ENCODE measurements at places on chromosomes 11 and 22.

GRCh38 chr11:12802418-12803085 lies 128.3 kb downstream of the TEAD1 start:
- no peak for DNase-seq

GRCh38 chr22:37970864-37971263 lies 13.5 kb downstream of the SOX10 start:
- DNase-seq: no peak

GRCh38 chr11:118628432-118628831 lies 21.0 kb downstream of the PHLDB1 start:
- DNase-seq: no peak

GRCh38 chr22:47295226-47295901 lies 532.9 kb downstream of the TBC1D22A start:
- no peak for DNase-seq

DNA sequence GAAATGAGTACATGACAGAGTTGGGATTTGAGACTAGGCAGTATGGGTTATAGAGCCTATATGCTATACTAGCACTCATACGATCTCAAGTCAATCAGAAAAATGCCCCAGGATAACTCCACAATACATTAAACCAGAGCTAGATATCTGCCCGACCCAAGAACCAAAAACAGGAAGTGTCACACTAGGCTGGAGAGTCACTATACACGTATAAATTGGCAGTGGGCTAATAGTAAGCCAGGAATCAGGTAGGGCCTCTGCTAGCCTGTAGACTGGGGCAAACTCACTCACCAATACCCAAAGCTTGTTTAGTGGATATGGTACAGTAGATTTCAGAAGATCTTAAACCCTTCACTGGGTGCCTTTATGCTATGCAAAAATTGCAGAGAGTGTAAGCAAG lies 16.2 kb upstream of the EIF4G2 start:
- no peak for DNase-seq

GRCh38 chr11:127066401-127067090 lies 66.0 kb upstream of the KIRREL3 start:
- DNase-seq: no peak

DNA sequence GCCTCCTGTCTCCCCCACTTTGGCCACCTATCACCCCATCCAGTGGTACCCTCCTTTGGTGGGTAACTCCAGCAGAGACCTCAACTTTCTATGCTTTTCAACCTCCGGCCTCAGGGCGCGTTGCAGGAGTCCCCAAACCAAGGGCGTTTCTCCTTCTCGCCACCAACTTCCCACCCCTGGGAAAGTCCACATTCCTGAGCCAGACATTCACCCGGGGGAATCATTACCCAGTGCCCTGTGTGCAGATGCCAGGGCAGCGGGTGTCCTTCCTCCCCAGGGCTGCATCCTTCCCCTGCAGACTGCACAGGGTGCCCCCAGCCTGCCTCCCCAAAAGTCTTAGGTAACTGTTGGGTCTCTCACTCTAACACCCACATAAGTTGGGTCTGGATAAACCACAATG lies 26.4 kb downstream of the MYEOV start:
- DNase-seq: no peak

GRCh38 chr22:34804604-34805003 lies 261.4 kb upstream of the ISX start:
- DNase-seq: no peak

GRCh38 chr22:50691521-50691920 lies 18.9 kb downstream of the SHANK3 start:
- DNase-seq: no peak

DNA sequence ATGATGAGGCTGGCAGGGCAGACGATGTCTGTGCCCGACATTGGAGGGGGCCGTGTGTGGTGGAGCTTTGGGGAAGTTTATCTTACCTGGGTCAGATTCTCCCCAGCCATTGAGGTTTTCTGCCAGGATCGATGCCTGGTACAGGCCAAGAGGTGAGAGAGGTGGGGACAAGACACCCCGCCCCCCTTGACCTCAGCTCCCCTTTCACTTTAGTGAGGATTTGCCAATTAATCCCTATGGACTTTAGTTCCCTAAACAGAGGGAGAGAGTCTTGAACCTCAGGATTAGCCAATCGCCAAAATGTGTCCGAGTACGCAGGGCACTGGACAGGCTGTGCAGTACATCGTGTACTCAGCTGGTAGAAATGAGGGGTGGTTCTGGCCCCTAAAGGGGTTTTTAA lies 541 bp downstream of the HORMAD2 start:
- no peak for DNase-seq

DNA sequence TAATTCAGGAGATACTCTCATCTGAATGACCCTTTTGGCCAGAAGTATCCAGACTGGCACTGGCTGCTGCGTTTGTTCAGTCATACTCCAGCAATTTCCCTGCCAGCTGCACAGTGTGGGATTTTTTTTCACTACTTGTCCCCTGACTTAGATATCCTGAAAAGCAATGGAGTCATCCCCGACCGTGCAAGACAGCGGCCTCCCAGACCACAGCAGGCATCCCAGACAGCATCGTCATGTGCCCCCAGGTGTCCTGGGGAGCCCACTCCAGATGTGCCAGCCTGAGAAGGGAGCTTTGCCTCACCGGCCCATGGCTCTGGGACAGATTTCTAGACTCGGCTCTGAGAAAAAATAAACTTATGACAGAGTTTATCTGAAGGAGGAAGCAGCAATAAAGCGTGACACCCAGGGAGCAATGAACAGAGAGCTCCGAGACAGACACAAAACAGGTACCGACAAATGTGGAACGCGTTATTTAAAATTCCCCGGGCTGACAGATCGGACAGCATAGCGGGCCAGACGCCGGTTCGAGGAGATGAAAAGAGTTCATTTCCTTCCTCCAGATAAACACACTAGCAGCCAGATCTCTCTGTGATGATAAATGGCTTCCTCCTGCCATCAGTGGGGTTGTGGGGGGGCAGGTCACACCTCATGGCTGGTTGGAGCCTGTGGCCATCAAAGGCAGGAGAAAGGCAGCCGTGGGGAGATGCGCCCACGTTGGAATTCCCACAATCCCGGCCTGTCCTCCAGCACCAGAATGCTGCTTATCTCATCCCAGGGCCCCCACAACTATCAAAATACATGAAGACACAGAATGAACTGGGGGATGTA lies 106.4 kb upstream of the FGF3 start:
- DNase-seq: no peak

DNA sequence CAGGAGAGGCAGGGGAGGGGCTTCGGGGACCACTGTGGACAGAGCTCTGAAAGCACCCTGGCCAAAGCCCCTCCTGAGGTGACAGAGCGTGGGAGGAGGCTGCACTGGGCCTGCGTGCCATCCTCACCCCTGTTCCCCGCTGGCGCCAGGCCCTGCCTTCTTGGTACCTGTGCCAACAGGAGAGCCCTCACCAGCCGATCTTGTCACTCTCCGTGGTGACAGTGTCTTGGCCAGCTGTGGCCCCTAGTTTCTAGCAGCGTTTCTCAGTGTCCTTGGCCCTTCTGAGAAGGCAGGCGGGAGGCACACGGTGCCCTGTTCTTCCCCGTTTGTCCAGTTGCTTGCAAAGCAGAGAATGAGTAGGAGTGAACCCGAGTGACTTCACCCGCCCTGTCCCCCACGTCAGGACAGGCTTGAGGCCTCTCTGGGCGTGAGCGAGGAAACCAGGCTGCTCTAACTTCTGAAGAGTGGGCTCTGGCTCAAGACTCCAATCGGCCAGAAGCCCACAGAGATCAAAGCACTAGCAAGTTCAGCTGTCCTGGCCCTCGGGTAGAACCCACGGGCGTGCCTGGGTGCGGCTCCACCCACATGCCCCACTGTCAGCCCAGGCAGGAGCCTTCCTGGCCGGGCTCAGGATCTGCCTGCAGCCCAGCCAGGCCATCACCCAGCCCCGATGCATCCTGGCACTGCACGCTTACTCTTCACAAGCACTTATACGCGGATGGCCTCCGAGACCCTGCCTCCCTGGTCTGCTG lies 60.2 kb upstream of the EMID1 start:
- DNase-seq: no peak

- no peak for DNase-seq
These were observed 80.7 kb downstream of the PKNOX2 start for GRCh38 chr11:125245299-125245698.

- DNase-seq: no peak
These were observed 18.4 kb downstream of the SELENOO start for GRCh38 chr22:50218996-50219727.

DNA sequence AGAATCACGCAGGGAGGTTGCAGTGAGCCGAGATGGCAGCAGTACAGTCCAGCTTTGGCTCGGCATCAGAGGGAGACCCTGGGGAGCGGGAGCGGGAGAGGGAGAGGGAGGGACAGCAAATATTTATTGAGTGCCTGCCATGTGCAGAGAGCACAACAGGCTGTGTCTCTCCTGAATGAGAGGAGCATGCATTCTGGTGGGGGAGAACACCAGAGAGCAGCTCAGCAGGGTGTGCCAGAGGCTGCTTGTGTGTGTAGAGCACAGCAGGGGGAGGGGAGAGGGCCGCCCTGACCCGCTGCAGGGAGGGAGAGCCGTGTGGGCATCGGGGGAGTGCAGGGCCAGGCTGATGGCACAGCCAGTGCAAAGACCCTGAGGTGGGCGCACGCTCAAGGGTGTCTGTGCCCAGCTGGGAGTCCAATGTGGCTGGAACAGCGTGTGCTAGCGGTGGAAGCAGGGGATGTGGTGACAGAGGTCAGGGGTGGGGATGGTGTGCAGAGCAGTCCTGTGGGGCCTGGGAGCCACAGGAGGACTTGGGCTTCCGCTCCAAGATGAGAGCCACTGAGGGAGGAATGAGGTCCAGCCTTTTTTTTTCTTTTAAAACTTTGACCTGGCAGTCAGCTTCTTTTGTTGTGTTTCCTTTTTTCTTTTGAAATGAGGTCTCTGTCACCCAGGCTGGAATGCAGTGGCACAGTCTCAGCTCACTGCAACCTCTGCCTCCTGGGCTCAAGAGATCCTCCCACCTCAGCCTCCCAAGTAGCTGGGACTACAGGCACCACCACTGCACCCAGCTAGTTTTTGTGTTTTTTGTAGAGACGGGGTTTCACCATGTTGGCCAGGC lies 12.0 kb downstream of the PPIL2 start:
- no peak for DNase-seq

DNA sequence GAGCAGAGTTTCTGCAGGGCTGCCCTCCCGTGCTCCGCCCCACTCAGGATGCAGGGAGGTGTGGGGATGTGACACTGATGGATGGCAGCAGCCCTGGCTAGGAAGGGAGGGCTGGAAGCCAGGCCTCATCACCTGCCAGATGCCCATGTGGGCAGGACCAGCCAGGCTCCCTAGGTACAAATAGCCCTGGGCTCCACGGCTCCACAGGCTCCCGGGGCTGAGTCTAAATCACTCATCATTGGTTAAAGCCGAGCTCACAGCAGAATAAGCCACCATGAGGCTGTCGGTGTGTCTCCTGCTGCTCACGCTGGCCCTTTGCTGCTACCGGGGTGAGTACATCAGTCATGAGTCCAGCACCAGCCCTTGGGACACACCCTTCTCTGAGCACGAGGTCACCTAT lies at the start of gene SCGB1D1:
TSS of gene SCGB1D1 (plus strand) at position 206 of the 400 bp plus-strand sequence. CDS start at position 275, 69 bp downstream.
- DNase-seq: no peak

DNA sequence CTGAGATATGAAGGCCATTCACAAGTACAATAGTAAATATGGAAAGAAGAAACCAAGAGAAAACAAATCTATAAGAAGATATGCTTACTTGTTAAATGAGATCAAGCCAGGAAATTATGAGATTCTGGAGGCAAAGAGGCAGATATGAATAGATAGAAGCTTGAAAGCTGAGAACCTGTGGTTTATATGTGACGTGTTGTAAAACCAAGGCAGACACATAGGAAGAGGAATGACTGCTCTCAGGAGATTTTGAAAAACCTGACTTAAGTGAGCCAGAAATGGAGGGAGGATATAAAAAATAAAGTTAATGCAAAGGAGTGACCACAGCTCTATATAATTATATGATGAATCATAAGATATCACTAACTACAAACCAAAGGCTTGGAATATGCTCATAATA lies 1160.5 kb upstream of the CNTN5 start:
- DNase-seq: no peak

DNA sequence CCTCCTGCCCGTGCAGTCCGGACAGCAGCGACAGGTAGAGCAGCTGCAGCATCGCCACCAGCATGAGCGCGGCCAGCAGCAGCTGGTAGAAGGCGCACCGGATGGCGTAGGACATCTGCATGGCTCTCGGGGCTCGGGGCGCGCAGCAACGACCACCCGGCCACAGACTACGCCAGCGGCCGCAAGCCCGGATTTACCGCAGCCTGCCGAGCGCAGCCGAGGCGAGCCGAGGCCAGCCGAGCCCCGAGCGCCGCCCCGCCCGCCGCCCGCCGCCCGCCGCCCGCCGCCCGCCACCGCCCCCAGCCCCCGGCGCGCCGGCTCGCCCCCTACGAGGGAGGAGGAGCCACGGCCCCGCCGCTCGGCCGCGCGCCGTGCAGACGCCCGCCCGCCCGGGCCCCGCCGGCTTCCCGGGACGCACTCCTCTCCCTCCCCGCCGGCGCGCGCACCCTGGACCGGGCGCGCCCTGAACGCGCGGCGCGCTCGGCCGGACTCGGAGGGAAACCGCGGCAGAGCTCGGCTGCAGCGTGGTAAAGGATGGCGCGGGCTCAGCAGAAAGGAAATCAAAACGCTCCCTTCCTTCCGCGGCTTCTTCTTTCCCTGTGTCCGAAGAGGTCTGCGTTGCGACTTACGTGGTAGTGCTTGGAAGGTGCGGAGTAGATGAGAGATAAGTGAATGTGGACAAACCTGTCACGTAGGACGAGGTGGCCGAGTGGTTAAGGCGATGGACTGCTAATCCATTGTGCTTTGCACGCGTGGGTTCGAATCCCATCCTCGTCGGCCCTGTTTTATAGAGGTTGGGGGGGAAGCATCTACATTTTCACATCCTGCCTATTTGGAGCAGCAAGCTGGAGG lies at the start of gene B4GAT1:
TSS of gene B4GAT1 (minus strand) at position 205 of the 852 bp plus-strand sequence. CDS start at position 121, 84 bp downstream.
- peak; percentile 77 for DNase-seq

DNA sequence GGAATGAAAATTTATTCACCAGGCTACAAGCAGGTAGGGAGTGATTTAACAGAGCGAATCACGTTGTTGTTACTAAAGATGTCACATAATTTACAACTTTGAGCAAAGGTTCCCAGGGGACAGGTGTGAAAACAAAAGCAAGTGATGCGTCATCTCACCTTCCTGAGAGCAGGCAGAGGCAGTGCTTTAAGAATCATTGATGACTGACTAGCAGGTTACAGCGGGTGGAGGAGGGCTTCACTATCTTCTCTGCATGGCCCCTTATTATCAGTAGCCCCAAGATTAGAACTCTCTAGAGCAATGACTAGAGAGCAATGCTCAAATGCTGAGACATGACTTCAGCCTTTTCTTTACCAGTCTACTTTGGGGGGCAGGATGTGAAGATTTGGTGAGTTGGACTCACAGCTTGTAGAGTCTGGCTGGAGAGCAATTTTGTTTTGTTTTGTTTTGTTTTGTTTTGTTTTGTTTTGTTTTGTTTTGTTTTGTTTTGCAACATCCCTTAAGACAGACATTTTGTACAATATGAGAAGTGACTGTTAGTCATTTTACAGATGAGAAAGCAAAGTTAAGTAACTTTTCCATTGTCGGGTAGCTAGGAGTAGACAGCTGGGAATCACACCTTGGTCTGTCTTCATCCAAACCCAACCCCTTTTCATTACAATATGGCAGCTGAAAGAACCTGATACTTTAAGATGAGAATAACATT lies 84.8 kb downstream of the SLC1A2 start:
- DNase-seq: no peak

- peak; percentile 27 for DNase-seq
These were observed 592 bp upstream of the CTSC start for GRCh38 chr11:88337987-88338668.

Measured in activated CD4-positive, alpha-beta T cell treated with anti-CD3 and anti-CD28 coated beads, Interleukin-2, amount 50 U/mL, for 4 hours (primary cell).